ENCODE measurements at places on chromosomes 6 and 20.

DNA sequence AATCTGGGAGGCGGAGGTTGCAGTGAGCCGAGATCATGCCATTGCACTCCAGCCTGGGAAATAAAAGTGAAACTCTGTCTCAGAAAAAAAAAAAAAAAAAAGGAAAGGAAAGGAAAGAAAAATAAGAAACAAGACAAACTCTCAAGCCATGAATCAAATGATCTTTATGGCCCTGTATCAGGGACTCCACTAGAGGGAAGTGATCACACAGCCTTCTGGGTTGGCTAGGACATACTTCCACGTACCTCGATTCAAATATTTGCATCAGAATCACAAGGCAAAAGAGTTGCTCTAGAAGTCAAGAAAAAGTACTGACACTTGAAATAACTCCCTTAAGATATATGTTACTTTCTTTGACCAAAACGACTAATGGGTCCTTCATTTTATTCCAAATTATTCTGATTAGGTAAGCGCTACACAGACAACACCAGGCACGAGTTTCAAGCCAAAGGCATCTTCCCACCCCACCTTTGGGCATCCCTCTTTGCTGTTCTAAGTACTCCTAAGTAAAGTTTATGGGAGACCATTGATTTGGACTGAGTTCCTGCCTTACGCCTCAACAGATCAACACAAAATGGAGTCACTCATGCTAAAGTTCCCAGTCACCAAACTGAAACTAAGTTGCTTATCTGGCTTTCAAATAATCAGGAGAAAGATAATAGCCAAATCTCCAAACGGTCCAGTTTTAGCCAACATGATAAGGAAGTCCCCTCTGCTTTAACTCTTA, 77.5 kb upstream of the NT5E start:
- no peak for DNase-seq

DNA sequence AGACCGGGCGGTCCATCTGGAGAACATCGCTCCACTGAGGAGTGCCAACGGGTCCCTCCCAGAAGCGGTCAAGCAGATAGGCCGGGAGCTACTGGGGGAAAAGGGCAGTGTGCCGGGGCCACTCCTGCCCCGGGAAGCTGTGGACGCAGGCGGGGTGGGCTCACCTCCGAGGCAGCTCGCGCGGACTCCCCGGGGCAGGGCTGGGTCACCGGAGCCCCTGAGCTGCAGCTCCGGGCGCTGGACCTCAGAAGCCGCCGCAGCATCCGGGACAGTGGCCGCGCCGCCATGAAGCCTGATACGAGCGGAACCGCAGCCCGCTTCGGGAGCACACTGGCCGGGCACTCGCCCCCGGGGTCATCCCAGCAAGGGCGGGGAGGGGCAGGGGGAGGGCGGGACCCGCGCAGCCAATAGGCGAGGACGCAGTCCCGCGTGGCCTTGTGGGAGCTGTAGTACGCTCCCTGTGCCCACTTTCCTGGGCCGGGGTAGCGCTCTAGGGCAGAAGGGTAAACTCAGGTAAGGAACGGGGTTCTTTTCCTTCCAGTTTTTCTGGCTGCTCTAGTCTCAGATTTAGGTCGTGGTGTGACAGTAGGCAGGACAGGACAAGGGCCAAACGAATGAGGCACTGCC, at the start of gene MOCS1:
Gene MOCS1 (minus strand): TSS at position 332 of the 627 bp plus-strand sequence. CDS start 45 bp downstream, at position 287.
- DNase-seq, result peak; percentile 41

- DNase-seq, result no peak
Measured at GRCh38 chr6:146961831-146962230, 242.4 kb upstream of the STXBP5 start.

- no peak for DNase-seq
Measured at GRCh38 chr20:35821807-35822242, 50.0 kb downstream of the PHF20 start.

DNA sequence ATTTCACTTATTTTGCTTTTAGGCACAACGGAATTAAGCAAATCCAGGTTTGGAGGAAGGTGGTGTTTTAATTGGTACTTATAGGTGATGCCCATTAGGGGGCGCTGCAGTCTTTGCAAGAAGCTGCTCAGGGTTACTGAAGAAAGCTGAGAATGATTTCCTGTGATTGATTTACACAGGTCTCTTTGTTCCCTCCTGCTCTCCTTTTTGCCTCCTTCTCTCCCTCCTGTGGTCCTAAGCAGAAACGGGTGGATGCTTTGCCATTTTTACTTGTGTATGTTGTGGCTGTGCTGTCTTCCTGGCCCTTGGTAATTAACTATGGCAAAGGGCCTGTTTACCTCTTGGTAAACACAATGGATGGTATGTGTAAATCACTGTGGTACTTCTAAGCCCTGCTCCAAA, 97.8 kb downstream of the ANKS1A start:
- peak; percentile 81 for DNase-seq

- DNase-seq, result no peak
Measured at GRCh38 chr6:88840796-88841539, 122.5 kb downstream of the RNGTT start.

GRCh38 chr20:62156592-62157386, 13.2 kb downstream of the SS18L1 start:
- peak; percentile 23 for DNase-seq

GRCh38 chr6:84871925-84872324, 107.5 kb upstream of the TBX18 start:
- no peak for DNase-seq
